SHP77 treated with DMSO at 0.1 percent for 48 hours (cell line): ENCODE measurements at places on chromosomes 1 and 21.

DNA sequence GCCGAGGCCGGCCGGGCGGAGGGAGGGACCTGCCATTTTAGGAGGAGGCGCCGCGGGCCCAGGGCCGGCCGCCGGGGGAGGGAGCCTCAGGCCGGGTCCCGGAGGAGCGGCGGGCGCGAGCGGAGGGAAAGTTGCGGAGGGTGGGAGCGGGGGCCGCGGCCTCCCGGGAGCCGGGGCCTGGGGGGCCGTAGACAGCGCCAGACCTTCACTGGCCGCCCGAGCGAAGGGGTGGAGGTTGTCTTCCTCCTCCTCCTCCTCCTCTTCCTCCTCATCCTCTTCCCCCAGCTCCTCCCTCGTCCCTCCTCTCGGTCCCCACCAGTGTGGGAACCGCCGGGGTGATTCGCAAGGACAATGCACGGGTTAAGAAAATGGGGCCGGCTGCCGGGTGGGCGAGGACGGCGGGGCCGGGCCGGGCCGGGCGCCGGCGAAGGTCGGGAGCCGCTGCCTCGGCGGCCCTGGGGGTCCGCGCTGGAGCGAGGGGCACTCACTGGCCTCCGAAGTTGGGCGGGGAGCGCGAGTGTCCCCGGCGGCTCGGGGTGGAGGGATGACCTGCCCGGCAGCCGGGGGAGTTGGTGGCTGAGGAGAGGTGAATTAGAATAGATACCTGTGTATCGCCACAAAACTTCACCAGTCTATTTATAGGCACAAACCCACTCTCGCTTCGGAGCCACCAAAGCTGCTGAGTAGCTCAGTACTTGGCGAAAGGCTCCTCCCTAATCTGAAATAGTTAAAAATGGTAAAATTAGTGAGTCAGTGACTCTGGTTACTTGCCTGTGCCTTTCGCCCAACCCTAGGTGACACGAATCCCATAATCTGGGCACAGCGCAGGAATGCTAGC lies 1.3 kb downstream of the DYRK1A start:
- no peak for DNase-seq

DNA sequence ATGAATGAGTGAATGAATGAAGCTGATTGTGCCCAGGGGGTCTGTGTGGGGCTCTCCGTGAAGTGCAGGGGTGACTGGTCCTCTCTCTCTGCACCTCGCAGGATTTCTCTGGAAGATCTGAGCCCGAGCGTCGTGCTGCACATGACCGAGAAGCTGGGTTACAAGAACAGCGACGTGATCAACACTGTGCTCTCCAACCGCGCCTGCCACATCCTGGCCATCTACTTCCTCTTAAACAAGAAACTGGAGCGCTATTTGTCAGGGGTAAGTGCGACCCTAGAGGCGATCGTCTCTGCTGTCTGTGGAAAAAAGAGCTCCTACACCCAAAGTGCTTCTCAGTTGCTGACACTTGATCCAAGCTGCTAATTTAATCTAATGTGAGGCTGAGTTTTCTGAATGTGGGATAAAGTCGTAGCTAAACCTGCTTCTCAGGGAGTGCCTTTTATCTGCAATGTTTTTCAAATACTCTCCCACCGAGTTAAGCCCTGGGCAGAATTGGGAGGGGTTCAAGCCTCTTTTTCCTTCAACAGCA lies 101.7 kb downstream of the HUNK start:
- no peak for DNase-seq

GRCh38 chr1:12067900-12068821 lies 5.1 kb downstream of the TNFRSF8 start:
- DNase-seq = no peak

GRCh38 chr1:117657031-117657430 lies 51.2 kb downstream of the TENT5C start:
- DNase-seq = no peak

DNA sequence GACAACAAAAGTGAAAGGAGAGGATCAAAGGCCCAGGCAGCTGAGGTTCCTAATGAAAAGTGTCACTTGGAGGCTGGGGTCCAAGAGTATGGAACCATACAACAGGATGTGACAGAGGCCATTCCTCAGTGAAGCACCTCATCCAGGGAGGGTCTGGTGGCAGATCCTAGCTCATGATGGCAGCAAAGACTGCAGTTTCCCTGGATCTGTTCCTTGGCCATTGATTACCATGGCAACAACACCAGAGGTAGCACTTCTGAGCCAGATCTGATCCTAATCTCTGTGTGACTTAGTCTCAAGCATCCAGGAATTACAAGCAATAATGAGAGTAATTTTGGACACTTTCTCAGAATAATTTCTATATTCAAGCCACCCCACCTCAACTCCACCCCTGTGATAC lies 12.9 kb downstream of the FAM177B start:
- no peak for DNase-seq

GRCh38 chr1:231550448-231550781 lies 21.9 kb downstream of the TSNAX start:
- no peak for DNase-seq

GRCh38 chr1:192516776-192517297 lies 58.7 kb upstream of the RGS1 start:
- DNase-seq = no peak

DNA sequence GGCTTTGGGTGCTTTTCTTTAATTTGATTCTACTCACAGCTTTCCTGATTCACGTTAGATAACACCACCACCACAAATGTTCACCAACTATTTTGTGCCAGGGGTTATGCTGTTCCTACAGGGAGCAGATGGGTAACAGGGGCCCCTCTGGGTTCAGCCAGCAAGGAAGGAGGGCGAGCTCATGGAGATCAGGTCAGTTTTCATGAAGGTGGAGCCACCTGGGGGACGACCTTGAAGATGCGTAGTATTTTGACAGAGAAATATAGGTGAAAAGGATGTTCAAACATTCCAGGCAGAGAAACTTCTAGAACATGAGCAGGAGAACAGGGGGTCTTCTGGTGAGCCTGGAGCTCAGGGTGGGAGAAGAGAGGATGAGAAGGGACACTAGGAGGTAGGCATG lies 28.9 kb downstream of the KIAA0040 start:
- no peak for DNase-seq

- DNase-seq = no peak
These were observed 110.9 kb downstream of the NTPCR start for GRCh38 chr1:233061265-233061664.
